ENCODE measurements at places on chromosomes 16 and 17. TPM values are rescaled to one million over a fixed set of nuclear protein-coding genes. Genes with fewer than 3 reads are reported as not detected.

DNA sequence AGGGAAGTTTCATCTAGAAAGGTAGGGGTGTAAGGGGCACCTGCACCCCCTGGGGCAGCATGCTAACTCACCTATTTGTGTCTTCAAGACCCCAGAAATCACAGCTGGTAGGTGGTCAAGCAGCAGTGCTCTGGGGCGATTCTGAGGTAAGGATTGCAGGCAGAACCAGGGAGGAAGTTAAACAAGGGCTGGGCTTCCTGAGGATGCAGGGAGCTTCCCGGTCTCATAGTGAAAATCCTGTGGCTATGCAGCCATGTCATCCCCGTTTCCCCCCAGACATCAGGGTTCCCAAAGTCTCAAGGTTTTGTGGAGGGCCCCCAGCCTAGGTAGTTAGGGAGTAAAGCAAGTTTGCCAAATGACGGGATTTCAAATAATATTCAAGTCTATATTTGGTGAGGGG lies 78.5 kb downstream of the C16orf78 start:
- no peak for DNase-seq

- no peak for DNase-seq
Observed at GRCh38 chr17:11412654-11413053, 171.6 kb downstream of the SHISA6 start.

DNA sequence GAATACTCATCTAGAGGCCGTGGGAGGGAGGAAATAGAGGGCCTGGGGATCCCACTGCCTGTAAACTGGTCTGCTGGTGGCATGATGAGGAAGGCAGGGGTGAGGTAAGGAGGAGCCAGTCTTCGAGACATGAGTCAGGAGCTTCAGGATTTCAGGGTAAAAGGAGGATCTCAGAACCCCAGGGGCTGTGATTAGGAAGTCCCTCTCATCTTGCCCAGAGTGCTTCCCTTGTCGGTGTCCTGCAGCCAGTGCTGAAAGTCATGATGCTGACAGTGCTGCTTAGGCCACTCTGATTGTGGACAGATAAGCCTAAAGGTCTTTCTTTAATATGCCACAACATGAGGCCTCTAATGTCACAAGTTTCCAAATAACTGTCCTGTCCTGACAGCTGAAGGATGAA lies 29.6 kb downstream of the COG4 start:
- DNase-seq: no peak

DNA sequence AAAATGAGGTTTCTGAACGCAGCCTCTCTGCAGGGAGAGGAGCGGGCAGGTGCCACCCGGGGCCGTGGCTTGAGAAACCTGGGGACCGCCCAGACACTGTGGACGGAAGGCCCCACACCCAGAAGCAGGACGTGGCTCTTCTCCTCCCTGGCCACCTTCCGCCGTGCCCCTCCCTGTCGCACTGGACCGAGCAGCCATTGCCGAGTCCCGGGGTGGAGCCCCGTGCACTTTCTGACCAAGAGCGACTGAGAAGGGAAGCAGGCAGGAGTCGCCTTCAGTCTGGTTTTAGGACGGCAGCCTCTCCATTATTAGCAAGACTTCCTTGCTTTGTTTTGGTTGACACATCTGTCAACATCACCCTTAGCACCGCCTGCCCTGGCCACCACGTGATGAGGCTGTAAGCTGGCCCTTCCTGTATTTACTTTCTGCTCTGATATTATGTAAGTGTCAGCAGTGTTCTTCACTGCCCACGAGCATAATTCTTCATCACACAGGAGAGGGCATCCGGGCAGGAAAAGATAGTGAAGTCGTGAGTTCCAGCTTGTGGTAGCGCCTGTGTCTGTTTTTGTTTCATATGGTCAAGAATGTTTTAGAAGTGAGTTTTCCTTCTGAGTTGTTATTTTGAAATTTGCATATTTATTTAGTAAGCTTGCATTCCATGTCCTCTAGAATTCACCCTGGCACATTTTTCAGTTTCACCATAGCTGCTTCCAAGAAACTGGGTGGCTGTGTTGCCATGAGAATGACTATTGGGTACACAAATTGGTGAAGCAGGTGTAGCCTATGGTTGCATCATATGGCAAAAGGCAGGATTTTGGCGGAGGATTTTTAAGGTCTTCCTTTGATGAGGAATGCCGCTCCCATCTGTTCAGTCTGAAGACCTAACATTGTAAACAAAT lies 1.0 kb downstream of the HERPUD1 start:
- DNase-seq: peak; percentile 40

- DNase-seq: peak; percentile 53
Observed at GRCh38 chr17:52106638-52107261, 51.8 kb downstream of the CA10 start.

The GAS7 gene
- total RNA-seq: 84.8 TPM

- DNase-seq: no peak
Observed at GRCh38 chr17:45650561-45650960, 133.6 kb upstream of the CRHR1 start.

The NPW gene
- total RNA-seq: 1.3 TPM

GRCh38 chr16:79267781-79268180 lies 332.8 kb downstream of the MAF start:
- DNase-seq: no peak

- DNase-seq: no peak
Observed at GRCh38 chr16:25910971-25911370, 219.2 kb downstream of the HS3ST4 start.

DNA sequence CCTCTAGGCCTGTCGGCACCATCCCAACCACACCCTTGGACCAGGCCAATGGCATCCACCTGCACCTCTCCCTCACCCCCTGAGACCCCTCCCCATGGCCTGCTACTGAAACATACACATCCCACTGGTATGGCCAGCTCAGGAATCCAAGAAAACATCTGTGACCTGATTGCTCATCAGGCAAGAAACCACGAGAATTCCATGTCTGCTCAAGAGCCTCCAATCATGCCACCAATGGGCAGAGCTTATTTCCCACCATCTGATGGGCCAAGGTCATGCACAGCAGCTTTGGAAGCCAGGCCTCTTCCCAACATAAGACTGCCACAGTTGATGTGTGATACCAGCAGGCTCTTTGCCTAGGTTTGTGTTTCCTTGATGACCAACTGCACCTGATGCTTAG lies 190.1 kb downstream of the C16orf78 start:
- DNase-seq: no peak

DNA sequence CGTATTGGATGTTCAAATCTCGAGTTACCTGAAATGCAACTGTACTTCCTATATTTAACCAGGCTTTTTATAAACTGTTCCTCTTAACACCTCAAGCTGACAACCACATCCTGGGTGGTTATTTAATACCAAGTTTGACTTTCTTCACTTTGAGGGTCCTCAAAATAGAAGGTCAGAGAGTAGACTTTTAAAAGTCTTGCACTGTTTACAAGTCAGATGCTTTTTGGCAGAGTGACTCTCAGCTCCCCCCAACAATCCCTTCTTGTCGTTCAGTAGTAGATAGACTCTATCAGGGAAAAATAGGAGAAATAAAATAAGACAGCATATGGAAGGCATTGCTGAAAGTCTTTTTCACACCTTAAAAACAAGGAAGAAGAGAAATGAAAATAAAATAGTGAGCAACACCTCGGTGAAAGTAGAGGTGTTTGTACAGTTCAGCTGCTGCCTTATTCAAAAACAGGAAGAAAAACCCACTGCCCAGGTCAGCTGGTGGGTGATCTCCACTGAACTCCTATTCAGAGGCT lies 650.4 kb downstream of the WWOX start:
- DNase-seq: no peak

The CCT6B gene
- 2.5 TPM for total RNA-seq

GRCh38 chr16:47644166-47644565 lies 183.0 kb downstream of the PHKB start:
- no peak for DNase-seq

- no peak for DNase-seq
Observed at GRCh38 chr17:12230481-12231354, 210.0 kb downstream of the MAP2K4 start.

- no peak for DNase-seq
Observed at GRCh38 chr17:17456251-17456650, 20.5 kb upstream of the MED9 start.

The ARL5C gene
- not detected for total RNA-seq

DNA sequence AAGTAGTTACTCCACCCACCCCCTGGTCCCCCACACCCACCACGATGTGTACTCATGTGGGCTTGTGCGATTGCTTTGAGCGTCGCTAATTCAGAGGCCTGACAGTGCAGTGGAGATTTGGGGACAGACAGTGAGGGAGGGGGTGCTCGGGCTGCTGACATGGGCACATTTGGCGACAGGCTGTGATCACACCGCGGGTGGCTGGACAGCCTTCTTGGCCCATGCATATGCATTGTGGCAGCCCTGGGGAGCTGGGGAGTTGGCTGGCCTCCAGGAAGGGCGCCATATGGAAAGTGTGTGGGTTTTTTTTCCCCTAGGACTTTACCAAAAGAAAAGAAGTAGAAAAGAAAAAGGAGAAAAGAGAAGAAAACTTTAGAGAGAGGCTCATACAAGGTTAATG lies 275.5 kb upstream of the N4BP1 start:
- no peak for DNase-seq

DNA sequence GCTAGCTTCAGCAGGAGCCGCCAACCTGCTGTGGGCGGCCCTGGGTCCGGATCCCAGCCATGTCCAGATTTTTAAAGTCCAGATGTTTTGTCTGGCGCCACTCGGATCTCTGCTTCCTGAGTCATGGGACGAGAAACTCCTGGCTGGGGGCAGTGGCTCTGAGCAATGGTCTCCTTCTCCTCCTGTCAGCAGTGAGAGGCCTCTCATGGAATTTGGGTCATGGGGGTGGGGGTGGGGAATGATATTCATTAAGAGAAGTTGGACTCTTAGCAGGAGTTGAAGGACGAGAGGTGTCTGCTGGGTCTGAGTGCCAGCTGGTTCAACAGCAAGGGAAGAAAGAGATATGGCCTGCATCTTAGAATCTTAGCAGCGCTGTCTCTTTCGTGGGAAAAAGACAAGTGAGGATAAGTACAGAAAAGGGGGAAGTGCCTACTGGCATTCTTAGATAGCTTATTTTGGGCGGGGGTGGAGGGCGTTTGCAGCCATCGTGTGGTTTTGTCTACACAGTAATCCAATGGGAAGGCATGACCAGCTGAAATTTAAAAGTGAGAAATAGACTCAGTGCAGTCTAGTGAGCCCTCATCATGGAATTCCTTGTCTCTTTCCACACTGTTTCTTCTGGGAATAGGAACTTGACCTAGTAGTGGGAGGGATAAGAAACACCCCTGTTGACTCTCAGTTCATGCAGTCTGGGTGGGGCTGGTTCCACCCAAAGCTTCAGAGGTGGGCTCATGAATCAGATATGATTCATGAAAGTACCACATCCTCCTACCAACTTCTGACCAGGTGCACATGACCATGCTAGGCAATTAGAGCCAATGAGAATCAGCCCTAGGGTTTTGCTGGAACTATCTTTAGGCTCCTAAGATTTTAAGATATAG lies 80.5 kb downstream of the MYH13 start:
- DNase-seq: no peak

The ABI3 gene
- 1.0 TPM for total RNA-seq

DNA sequence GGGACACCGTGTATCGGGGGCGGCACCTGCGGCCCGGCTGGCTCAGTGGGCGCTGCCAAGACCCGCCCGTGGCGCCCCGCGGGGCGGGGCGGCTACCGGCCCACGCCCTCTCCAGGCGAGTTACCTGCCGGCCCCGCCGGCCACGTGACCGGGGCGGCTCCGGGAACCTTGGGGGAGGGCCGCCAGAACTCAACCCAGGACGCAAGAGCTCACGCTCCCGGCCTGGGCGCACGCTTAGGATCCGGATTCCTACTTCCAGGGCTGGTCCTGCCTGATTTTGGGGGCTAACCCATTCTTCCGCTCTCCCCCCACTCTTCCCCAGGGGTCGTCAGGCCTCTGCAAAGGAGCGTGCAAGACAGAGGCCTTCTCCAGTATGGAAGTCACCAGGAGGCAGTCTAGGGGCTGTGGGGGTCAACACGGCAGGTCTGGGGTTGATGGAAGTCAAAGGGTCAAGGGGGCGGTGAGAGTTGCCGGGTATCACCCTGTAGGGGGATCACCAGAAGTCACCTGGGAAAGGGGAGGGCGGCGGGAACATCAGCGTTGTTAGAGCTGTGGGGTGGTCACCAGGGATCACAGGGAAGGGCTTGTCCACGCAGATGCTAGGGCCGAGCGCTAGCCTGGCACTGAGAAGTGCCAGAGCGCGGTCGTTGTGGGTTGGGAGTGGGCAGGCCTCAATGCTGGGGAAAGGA lies 354 bp upstream of the ESRP2 start:
- DNase-seq: no peak

DNA sequence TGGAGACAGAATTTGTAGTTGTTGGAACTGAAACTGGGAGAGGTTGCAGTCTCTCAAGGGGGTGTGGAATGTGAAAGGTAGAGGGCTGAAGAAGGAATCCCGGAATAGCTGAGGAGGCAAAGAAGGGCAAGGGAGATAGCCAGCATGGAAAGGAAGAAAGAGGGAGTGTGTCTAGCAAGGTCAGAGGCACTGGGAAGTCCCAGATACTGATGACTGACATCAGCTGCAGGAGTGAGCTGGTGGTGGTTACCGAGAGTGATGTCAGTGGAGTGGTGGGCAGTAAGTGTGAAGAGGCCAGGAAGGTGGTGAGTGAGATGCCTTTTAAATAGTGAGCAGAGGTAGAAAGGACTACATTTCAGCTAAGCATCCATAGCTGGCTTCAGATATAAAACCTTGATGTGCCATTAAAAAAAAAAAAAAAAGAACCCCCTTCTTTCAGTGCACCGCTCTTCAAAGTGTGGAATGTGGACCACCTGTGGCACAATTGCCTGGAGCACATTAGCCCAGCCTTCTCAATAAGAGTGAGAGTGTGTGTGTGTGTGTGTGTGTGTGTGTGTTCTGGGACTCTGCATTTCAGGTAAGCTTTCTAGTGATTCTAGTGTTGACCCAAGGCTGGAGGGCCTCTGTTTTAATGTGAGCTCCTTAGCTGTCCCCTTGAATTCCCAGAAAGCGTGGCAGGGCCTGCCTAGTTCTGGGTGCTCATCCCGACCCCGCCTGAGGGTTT lies 8.5 kb downstream of the PRMT7 start:
- DNase-seq: no peak

DNA sequence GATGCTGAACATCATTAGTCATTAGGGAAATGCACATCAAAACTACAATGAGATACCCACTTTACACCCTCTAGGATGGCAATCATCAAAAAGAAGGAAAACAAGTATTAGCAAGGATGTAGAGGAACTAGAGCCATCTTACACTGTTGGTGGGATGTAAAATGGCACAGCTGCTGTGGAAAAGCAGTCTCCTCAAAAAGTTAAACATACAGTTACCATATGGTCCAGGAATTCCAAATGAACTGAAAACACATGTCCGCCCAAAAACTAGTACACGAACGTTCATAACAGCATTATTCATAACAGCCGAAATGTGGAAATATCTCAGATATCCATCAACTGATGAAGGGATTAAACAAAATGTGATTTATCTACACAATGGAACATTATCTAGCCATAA lies 7.0 kb downstream of the FBF1 start:
- no peak for DNase-seq

The HEATR9 gene
- not detected for total RNA-seq

- DNase-seq: no peak
Observed at GRCh38 chr17:49444384-49444783, 29.7 kb upstream of the PHB1 start.
